ENCODE measurements at places on chromosomes 4 and X. TPM values are rescaled to one million over a fixed set of nuclear protein-coding genes. Genes with fewer than 3 reads are reported as not detected.
A peak's percentile ranks its signal among the peaks of the same experiment; 100 is the strongest.

Gene TSC22D3
- 1,930 TPM for total RNA-seq

GRCh38 chrX:2497961-2498780 is 2.6 kb downstream of the DHRSX start:
- peak; percentile 20 for DNase-seq

- no peak for DNase-seq
Measured at GRCh38 chr4:21802406-21802805, 146.2 kb downstream of the KCNIP4 start.

Gene PGK1
- 183 TPM for total RNA-seq

- no peak for DNase-seq
Measured at GRCh38 chr4:79047316-79047715, 108.1 kb upstream of the PAQR3 start.

DNA sequence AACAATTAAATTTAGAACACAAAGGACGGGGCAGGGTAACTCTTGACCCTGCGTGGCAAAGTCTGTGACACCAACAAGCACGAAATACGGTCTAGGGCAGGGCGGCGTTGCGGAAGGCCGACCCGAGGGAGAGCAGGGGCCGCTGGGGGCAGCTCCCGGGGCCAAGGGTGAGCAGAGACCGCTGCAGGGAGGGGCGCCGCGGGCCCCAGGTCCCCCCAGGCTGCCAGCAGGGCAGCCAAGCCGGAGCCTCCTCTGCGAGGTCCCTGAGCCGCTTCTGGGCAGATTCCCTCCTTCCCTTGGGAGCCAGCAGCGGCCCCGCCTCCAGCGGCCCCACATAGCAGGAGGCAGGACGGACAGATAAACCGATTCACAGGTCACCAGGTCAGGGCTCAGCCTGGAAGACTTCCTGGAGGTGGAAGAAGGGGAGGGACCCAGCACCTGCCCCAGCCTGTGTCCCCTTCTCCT is 90.2 kb downstream of the FAM53A start:
- DNase-seq = no peak

Gene PABPC1L2B
- not detected for total RNA-seq

DNA sequence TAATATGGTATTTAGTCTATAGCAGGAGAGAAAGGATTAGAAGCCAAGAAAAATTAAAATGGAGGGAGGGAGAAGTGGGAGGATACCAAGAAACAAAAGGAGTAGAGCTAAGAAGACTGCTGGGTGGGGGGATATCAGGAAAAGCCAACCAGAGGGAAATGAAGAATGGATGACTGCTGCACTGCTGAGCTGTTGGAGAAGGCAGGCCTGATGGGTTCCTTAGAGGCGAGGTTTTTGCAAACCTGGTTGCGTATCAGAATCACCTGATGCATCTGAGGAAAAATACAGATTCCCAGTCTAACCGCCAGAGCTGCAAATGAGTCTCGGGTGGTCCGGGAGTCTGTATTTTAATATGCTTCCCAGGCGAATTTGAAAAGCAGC is 1.5 kb downstream of the PGRMC1 start:
- DNase-seq = no peak

GRCh38 chr4:90219822-90220221 is 92.6 kb downstream of the CCSER1 start:
- no peak for DNase-seq

Gene CFAP47
- not detected for total RNA-seq

DNA sequence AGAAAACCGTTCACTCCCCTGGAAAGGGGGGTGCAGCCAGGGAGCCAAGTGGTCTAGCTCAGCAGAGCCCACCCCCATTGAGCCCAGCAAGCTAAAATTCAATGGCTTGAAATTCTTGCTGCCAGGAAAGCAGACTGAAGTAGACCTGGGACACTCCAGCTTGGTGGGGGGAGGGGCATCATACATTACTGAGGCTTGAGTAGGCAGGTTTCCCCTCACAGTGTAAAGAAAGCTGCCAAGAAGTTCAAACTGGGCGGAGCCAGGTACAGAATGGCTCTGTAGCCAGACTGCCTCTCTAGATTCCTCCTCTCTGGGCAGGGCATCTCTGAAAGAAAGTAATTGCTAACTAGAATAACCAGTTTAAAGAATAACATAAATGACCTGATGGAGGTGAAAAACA is 372.3 kb upstream of the F9 start:
- DNase-seq = no peak

Gene ATP2B3
- not detected for total RNA-seq

DNA sequence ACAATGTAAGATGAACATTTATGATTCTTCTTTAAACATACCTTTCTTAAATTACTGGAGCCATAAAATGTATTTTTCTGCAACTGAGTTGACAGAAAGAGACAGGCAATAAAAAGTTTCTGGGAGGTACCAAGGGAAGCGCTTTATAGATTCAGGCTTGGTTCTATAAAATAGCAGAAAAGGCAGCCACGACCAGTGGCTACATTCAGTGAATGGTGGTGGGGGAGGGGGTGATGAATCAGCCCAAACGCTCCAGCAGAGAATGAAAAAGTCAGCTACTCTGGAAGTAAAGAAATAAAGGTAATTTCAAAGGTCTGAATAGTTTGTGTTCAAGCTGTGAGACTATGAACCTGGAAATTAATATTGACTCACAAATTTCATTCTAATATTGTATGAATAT is 456.1 kb downstream of the KCTD8 start:
- no peak for DNase-seq

- DNase-seq = no peak
Measured at GRCh38 chr4:88246600-88246999, 37.8 kb downstream of the PPM1K start.

DNA sequence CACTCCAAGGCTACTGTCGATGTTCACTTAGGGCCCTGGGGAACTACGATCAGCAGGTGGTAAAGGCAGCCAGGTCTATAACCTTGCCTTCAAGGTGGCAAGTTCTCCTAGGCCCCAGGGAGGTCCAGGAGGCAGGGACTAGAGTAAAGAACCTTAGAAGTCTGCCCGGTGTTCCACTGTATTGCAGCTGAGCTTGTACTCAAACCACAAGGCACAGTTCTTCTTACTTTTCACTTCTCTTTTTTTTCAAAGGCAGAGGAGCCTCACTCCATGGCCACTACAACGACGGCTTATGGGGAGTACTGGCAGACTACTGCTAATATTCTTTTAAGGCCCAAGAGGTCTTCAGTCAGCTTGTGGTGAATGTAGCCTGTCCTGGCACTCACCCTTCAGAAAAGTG is 78.8 kb upstream of the GPR174 start:
- no peak for DNase-seq

Gene RS1
- not detected for total RNA-seq

Gene PDGFRA
- total RNA-seq = 103 TPM

- DNase-seq = no peak
Measured at GRCh38 chr4:40331101-40331745, 3.9 kb upstream of the CHRNA9 start.

GRCh38 chrX:12210196-12210815 is 72.0 kb downstream of the FRMPD4 start:
- peak; percentile 4 for DNase-seq

DNA sequence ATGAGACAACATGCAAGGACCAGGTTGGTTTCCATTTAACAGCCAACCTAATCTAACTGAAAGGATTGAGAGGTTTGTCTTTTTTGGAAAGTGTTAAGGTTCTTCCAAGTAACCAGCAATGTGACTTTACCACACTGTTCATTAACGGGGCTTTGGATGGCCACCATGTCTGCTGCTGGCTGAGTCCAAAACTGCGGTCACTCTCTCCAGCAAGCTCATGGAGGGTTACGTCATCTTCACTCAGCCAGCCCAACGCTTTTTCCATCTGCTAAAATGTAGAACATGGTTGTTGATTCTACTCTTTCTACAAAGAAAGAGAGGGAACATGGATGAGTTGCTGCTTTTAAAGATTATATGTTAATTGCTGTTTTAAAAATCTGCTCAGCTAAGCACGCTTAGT is 11.0 kb downstream of the PKD2 start:
- peak; percentile 47 for DNase-seq

DNA sequence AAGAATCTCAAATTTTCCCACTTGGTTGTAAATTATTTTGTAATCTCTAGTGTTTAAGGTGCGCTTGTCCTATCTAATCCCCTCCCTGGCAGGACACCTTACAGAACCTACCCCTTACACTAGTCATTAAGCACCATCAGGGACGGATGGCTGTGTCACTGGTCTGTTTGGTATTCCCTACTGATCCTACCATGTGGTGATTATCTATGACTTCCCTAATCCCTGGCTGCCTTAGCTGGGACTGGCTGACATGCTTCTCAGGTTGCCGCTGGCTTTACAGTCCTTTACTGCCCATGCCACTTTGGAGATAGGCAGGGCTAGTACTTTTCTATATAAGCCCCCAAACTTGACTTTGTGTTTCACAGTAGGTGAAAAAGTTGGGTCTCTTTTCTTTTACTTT is 58.6 kb downstream of the ELOVL6 start:
- DNase-seq = no peak

Gene CYSLTR1
- 2.6 TPM for total RNA-seq

- no peak for DNase-seq
Measured at GRCh38 chr4:8045909-8046308, 106.2 kb upstream of the AFAP1 start.

Gene BCORL1
- 10.0 TPM for total RNA-seq

Gene OPN1MW
- total RNA-seq = not detected

Gene PABPC5
- total RNA-seq = 3.6 TPM

DNA sequence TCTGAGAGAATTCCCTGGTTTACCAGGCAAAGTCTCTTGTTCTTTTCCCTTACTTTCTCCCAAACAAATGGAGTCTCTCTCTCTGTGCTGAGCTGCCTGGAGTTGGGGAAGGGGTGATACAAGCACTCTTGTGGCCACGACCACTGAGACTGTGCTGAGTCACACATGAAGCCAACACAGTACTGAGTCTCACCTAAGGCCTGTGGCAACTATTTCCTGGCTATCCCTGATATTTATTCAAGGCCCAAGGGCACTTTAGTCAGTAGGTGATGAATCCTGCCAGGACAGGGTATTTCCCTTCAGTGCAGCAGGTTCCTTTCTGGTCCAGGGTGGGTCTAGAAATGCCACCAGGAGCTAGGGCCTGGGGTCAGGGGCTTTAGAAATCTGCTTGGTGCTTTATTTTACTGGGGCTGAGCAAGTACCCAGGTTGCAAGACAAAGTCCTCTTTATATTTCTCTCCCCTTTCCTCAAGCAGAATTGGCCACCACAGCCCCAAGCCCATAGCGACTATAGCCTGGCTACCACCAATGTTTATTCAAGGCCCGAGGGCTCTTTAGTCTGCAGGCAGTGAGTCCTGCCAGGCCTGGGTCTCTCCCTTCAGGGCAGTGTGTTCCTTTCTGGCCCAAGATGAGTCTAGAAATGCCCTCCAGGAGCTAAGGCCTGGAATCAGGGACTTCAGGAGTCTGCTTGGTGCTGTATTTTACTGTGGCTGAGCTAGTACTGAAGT is 10.5 kb downstream of the ARL13A start:
- DNase-seq = no peak

- DNase-seq = no peak
Measured at GRCh38 chrX:120281021-120281624, 30.1 kb downstream of the TMEM255A start.

Gene HERC5
- 9.2 TPM for total RNA-seq

DNA sequence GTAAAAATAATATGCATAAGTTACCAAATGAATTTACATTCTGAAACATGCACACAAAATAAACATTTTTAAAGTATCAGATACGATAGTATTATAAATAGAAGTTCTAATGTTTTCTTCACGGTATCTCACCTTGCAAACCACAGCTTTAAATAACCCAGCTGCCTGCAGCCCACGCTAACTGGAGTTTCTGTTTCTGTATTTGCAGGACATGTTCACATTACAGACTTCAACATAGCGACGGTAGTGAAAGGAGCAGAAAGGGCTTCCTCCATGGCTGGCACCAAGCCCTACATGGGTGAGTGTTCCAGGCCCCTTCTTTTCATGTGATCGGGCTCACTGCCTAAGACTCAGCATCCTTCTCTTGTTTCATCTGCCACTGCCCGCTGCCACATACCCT is 291.7 kb downstream of the EVC2 start:
- DNase-seq = no peak

- no peak for DNase-seq
Measured at GRCh38 chrX:45274576-45274975, 73.9 kb upstream of the DIPK2B start.

DNA sequence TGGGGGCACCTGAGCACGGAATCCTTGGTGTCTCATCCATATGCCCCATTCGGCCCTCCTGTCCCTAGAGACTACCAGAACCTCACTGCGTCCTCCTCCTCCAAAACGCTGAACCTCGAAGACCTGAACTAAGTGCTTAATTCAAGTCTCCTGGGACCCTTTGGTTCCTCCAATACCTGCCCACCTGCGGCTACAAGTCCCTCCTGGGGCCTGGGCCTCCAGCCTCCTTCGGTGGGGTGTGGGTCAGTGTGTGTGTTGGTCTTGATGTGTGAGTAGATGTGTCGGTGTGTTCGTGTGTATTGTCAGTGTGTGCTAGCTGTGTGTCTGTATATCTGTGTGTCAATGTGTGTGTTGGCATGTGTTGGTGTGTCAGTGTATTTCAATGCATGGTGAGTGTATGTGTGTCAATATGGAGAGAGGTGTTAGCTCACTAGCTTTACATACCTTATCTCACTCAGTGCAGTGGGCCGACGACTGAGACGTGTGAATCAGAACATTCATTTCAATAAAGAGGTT is 2.6 kb upstream of the SEPTIN6 start:
- DNase-seq = no peak

DNA sequence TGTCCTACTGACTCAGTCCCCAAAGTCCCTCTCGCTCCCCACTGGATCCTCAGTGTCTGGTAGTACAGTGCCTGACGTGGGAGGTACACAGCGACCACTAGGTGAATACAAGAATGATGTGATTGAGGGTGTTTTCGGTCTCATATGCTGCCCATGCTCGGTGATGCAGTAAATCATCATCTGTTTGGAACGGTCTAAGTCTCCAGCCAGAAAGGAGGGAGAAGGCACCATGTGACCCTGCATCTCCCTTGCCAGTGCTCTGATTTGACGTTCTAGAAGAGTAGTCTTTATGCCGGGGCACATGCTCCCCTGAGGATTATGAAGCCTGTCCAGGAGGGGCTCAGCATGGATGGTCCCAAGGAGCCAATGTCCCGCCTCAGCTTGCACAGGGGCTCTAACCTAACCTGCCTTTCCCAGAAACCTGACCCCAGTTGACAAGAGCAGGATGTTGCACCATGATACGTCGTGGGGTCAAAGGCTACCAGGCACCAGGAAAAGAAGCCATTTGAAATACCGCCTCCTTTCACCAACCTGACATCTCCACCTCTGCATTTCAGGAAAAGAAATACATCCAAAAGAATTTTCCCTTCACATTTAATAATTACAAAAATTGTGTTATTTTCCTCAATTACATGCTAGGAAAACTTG is 13.8 kb upstream of the PLXNB3 start:
- DNase-seq = no peak

DNA sequence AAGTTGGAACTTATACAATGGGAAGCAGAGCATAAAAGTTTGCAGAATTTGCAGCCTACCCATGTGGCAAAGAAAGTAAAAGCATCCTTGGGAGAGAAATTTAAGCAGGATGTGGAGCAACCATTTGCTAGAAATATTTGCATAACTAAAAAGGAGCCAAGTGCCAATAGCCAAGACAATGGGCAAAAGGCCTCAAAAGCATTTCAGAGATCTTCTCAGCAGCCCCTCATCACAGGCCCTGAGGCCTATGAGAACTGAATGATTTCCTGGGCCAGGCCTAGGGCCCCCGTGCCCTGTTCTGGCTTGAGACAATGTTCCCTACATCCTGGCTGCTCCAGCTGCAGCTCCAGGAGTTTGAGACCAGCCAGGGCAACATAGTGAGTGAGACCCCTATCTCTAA is 25.3 kb upstream of the RAB28 start:
- no peak for DNase-seq

- no peak for DNase-seq
Measured at GRCh38 chrX:40240844-40241243, 143.1 kb upstream of the BCOR start.

Measured in tibial nerve (tissue), 4 donors.